Brain pericyte (primary cell): ENCODE measurements at places on chromosomes 7 and 10.
A peak's percentile ranks its signal among the peaks of the same experiment; 100 is the strongest.

- no peak for DNase-seq
These were observed 50.8 kb downstream of the GSDME start for GRCh38 chr7:24706211-24707170.

- DNase-seq = no peak
These were observed 273.9 kb upstream of the MGMT start for GRCh38 chr10:129193148-129193547.

GRCh38 chr7:125670926-125671572, 741.4 kb upstream of the POT1 start:
- DNase-seq = peak; percentile 10

GRCh38 chr10:21518149-21518640, 7.3 kb downstream of the SKIDA1 start:
- DNase-seq = no peak

DNA sequence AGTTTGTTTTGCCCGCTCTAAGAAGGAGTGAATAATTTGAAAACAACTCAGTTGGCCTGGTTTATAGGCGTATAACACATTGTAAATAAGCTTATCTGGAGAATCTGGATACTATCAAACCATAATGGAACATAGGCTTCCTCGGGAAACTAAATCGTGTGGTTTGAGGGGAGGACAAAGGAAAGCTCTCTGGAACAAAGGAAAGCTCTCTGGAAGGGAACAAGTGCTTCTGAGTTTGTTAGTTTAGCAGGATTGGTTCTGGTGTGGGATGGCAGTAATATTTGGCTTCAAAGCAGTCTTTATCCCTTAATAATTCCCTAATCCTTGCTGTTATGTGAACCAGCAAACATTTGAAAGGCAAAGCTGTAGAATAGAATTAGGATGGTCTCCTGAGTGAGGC, 15.0 kb upstream of the SLK start:
- no peak for DNase-seq

DNA sequence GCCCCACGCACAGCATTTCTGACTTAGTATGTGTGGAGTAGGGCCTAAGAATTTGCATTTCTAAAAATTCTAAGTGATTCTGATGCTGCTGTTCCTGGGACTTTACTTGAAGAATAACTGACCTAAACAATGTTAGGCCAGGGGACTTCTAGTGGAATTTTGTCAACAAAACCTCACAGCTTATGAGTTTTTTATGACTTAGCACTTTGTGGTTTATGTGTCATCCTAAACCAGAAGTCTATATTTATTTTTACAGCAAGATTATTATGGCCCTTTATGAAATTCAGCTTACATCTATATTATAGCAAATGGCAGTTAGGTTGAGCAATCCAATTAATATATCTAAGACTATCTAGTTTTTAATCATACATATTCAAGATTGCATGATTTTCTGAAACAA, 24.6 kb upstream of the BET1 start:
- no peak for DNase-seq

GRCh38 chr7:22435105-22435504, 64.9 kb downstream of the STEAP1B start:
- DNase-seq = no peak

DNA sequence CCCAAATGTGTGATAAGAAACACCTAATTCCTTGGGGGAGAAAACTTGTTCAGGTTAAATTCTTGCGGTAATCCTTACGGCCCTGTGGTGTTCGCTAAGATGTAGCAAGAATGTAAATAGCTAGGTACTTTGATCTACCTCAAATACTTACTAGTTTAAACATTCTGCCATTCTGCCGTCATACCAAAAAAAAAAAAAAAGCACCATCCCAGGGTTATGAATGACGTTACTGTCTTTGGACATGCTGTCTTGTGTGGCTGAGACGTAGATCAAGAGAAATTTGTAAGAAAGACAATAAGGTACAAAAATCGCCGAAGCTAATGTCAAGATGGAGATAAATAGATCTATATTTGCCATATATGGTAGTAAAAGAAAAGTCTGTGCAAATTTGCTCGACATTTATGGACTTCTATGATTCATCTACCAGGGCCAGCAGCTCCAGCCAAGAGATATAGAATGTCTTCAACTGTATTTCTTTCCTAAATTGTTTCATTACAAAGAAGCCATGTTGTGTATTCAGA, 195.6 kb downstream of the CUX1 start:
- no peak for DNase-seq

DNA sequence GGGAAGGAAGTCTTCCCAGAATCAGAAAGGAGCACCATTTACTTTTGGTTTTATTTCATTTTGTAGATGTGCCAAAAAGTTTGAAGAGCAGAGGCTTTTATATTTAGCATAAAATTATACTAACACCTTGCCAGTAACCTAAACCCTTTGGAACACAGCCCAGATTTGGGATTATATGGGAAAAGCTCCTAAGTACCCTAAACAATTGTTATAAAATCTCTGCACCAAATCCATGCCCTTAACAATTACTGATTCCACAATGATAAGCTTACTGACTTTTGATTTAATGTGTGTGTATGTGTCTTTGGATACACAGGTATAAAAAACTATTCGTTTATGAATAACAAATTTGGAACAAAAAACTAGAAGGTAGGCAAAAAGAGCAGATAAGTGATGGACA, 39.0 kb upstream of the TMEM229A start:
- no peak for DNase-seq

GRCh38 chr7:150610233-150610632, 22.0 kb downstream of the GIMAP6 start:
- DNase-seq = no peak

DNA sequence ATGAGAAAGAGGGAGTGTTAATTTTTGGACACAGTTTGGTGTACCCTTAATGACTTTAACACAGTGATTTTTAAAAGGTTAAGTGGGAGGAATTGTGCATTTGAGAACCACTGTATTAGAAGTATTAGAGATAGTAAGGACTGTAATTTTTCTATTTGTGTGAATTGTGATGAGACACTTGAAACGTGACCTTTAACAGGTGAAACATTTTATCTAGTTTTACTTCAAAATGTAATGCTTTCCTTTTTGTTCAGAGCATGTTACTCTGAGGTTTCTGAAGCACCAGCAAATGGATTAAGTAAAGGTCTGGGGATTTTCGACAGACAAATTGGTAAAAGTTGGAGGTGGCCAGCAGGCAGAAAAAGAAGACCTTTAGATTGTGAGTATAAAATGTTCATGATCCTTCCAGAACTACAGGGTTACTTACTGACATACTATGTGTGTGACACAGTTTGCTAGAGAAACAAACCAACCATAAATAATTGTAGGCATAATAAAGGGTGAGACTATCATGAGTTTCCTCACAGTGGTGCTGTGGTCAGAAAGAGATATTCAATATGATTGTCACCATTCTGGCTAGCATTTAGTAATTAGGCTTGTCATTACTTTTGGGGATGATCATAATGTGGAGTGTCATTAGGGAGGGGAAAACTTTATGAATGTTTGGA, 26.1 kb downstream of the LCOR start:
- no peak for DNase-seq

DNA sequence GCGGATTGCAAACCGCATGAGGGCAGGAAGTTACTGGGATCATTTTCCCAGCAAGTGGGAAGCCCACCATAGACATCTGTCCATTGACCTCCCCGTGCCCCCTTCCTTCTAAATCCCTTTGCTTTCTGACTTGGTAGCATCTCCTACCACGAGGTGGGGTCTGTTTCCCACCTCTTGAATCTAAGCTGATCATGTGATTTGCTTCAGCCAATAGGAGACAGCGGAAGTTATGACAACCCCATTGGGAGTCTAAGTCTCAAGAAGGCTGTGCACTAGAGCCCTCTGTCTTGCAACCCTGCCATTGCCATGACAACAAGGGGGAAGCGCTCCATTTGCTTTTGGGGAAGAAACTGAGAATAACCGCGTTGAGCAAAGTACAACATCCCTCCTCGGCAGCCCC, 39.2 kb upstream of the CARD11 start:
- no peak for DNase-seq

DNA sequence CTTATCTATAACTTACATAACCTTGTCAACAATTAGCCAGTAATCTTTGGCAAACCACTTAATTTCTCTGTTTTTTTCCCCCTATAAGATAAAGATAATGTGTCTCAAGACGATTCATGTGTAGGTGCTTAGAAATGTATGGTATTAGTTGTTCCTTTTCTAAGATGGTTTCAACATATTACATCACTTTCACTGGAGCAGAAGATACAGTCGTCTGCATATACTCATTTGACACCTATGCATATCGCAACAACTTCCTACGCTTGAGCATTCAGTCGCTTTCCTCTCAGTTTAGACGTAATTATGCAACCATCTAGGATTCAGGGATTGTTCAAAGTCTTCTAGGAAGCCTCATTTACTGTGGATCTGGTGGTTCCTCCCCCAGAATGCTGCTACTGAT, 396.7 kb downstream of the PHTF2 start:
- DNase-seq = no peak

DNA sequence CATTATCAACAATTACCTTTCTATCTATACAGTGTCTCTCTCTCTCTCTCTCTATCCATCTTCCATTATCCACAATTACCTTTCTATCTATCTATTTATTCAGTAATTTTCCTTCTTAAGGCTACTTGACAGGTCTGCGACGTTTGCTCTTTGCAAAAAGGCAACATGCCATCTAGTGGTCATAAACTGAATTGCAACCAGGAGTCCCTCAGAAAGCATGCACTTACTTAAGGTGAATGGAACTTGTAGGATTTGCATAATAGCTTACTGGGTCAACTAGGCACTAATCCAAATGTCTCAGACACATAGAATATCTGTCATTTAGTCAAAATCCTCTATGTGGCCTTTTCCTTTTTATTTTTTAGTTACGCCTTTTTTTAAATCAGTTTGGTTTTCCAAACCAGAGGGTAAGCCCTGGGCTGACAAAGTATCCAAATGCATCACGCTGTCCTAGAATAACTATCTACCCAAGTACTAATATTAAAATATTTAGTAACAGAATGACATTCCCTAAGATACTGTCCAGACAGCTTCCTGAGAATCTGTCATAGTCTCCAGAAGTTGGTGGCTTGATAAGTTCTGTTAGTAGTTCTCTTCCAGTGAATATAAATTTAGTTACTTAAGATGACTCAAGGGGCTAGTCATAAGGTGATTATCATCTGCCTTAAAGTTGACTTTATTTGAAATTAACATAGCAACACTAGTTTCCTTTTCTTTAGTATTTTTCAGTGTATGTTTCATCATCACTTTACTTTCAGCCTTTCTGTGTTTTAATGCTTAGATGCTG, 208.3 kb downstream of the PPP1R3A start:
- peak; percentile 33 for DNase-seq

- DNase-seq = no peak
These were observed 155.8 kb downstream of the AOAH start for GRCh38 chr7:36568452-36568849.

DNA sequence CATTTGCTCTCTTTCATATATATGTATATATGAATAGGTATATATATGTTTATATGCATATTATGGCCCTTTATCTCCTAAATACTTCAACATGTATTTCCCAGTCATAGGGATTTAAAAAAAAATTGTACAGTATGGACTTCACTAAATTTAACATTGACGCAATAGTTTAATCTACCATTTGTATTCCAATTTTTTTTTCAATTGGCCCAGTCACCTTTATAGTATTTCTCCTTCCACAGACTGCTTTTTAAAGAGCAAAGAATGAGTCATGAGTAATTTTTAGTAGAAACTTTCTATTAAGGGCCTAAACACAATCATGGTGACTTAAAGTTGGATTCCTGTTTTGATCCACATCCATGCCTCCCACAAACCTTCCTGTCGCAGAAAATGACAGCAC, 20.5 kb downstream of the CCSER2 start:
- DNase-seq = no peak

- no peak for DNase-seq
These were observed at the start of gene ZNF804B for GRCh38 chr7:88759230-88760135. TSS of gene ZNF804B (plus strand) at chr7:88759700. CDS start at chr7:88759977, 277 bp downstream.

- no peak for DNase-seq
These were observed 35.4 kb downstream of the AKR1B15 start for GRCh38 chr7:134584290-134584689.

- no peak for DNase-seq
These were observed 68.0 kb downstream of the PTPRZ1 start for GRCh38 chr7:121940918-121941317.

GRCh38 chr10:132158122-132158741, 28.5 kb upstream of the DPYSL4 start:
- no peak for DNase-seq

DNA sequence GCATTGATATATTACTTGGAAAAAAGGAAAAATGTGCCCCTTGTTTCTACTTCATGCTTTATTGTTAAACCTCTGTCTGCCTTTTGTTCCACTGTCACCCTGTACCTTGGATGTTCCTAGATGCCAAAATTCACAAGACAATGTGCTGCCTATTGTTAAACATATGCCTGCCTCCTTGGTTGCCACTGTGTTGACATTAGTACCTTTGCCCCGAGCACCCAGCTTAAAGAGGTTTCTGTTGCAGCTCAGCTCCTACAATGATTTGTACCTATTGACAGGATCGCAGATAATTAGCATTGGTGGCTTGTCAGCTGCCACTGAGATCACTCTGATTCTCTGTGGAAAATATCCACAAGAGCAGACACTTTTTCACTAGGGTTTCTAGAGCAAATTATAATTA, 188.0 kb downstream of the KCND2 start:
- DNase-seq = no peak

DNA sequence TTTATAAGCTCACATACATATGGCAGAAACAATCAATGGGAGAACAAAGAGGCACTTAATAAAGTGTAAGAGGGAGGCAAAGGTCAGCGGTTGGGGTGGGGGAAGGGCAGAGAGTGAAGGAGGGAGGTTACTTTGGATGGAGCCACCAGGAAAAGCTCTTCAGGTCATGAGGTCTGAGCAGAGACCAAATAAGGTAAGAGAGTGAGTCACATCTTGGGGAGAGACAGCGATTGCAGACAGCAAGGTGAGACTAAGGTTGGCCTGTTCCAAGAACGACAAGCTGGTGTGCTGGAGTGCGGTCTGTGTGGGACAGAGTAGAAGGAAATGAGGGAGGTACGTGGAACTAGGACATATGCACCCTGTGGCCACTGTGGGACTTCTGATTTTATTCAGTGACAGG, 74.3 kb upstream of the TOMM7 start:
- DNase-seq = no peak

GRCh38 chr10:106175760-106176377, 988.6 kb downstream of the SORCS1 start:
- no peak for DNase-seq

GRCh38 chr7:143392875-143393266, 11.7 kb downstream of the ZYX start:
- DNase-seq = no peak

DNA sequence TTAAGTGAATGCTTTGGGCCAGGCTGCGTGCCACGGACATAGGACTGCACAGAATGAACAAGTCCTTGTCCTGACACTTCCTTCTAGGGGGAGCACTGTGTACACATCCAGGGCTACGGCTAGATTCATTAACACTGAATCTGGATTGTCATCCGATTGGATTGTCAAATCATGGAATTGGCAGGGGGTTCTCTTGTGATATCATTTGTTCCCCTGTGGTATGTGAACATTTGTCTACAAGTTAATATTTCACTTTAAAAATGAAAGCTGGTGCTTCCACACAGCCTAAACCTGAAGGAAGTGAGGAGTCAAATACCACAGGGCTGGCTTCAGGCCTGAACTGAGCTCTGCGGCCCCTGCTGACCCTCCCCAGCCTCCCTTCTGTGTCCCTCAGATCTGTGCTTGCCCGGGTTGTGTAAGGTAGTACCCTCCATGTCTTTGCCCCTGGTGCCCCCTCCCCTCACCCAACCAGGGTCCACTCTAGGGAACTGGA, 75.6 kb downstream of the SNX10 start:
- DNase-seq = no peak
